ENCODE measurements at places on chromosomes 11 and 22.

GRCh38 chr11:34633990-34634693, 13.2 kb downstream of the EHF start:
- DNase-seq = peak; percentile 76

- DNase-seq = no peak
These were observed 91.1 kb upstream of the SORL1-AS1 start for GRCh38 chr11:121543836-121544380.

DNA sequence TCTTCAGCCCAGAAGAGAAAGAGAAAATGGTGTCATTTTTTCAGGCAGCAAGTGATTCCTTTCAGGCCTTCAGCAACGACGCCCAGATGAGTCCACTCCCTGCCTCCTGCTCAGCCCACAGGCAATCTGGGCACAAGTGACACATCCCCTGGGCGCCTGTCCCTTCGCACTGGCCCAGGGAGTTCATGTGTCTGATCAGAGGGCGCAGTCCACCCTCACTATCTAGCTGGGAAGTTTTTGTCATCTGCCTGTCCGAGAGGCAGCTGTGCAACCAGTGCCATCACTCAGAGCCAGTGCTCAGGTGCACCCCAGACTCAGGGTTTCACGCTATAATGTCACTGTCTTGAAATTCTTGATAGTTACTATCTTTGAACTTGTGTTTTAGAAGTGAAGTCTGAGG, 1.4 kb upstream of the KCNQ1OT1 start:
- no peak for DNase-seq

DNA sequence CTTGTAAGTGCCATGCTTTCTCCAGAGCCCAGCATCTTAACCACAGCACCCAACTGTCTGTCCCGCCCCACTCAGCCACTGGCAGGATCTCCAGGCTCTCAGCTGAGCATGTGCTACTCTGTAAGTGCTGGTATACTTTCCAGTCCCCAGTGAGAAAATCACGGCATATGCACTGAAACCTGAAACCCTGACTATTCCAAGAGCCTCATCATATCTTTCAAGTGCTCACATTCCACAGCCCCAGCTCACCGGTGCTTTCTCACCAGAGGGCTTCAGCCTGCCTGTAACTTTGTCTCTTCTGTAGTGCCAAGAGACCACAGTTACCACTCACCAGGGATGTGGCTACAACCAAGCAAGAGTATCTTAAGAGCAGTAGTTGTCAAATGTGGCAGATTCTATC, 24.4 kb upstream of the PAMR1 start:
- no peak for DNase-seq

DNA sequence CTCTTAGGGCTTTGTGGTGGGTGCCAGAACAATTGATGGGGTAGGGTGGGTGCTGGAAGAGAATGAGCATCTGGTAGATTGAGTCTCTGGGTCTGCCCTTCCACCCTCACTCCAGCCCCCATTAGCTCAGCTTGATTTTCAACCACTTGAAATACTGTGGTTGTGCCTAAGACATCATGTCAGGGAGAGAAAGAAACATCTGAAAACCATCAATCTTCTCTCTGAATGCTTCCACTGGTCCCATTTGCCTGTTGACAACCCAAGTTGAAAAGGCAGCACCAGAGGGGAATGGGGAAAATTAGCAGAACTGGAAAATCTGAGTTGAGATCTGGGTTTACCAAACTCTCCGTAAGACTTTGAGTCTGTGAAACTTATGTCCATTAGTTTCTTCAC, 26.1 kb downstream of the CD44 start:
- no peak for DNase-seq

GRCh38 chr11:27161071-27161470, 120.5 kb downstream of the BBOX1 start:
- DNase-seq = no peak

- DNase-seq = no peak
These were observed 32.2 kb upstream of the TEAD1 start for GRCh38 chr11:12642040-12642439.

- no peak for DNase-seq
These were observed 6.6 kb upstream of the OR4B1 start for GRCh38 chr11:48210052-48210451.

- DNase-seq = no peak
These were observed 297.6 kb downstream of the KIRREL3 start for GRCh38 chr11:126702987-126703386.

DNA sequence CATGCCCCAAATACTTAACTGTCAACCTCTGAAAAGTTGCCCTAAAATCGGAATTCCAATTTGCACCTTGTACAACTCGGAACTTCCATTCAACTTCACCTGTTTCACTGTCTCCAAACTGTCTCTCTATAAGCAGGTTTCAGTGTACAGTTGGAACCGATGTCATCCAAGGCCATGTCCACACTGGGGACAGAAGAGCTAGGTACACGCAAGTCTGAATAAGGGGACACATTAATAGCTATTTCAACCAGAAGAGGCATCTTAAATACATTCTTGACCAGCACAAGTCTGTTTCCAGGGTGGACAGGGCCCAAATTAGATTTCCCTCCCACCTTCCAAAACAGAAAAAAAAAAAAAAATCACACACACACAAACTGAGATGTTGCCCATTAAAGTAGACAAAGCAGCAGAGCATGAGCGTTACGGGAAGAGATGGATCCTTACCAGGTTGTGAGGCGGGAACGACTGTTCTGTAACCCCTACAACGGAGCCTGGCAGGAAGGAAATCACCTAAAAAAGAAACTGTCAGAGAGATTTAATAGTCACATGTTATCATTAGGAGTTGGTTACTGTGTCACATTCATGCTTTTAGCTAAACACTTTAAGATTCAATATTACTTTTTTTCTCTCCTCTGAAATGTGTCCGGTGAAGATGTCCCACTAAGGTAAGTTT, 1.7 kb downstream of the CREBZF start:
- no peak for DNase-seq

DNA sequence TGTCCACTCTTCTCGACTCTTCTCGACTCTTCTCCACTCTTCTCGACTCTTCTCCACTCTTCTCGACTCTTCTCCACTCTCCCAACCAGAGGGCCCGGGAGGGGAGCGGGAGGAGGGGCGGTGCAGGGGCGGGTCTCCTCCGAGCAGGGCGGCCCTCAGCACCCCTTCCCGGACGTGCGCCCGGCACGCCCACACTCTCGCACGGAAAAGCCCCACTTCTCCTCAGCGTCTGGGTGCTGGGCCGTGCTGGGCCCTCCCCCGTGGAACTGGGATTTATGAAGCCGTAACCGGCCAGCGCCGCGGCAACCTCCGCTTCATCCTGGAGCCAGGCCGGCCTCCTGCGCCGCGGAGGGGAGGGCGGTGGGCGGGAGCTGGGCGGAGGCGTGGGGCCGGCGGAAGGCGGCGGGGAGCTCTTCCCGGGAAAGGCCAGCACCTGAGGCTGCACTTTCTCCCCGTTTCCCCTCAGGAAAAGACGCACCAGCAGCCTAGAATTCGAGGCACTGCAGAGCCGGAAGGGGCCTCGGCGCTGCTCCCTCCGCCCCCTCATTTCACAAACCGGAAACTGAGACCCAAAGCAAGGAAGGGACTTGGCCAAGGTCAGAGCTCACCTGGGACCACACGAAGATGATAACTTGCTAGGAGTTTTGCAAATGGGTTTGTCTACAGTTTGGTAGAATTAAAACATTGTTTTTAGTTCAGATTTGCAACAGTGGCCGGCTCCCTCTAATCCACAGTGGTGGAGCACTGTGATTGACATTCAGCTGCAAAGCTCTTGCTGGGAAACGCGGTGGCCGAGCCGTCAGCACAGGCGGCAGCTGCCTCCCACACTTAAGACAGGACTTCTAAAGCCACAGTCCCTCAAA, 31.6 kb upstream of the JAM3 start:
- DNase-seq = no peak

DNA sequence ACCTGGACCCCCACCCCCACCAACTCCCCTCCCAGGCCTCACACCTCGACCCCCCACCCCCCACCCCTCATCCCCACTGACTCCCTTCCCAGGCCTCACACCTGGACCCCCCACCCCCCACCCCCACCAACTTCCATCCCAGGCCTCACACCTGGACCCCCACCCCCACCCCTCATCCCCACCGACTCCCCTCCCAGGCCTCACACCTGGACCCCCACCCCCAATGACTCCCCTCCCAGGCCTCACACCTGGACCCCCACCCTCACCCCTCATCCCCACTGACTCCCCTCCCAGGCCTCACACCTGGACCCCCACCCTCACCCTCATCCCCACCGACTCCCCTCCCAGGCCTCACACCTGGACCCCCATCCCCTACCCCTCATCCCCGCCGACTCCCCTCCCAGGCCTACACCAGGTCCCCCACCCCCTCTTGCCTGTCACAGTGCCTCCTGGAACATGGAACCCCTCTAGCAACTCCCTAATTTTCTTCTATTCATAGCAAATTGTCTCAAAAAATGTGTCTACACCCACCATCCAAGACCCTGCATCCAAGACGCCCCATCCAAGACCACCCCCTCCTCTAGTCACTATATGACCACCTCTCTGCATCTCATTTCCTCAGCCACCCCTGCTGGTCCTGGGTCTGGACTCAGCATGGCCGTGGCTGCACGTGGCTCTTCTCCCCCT, 36.9 kb upstream of the BRSK2 start:
- DNase-seq = no peak

DNA sequence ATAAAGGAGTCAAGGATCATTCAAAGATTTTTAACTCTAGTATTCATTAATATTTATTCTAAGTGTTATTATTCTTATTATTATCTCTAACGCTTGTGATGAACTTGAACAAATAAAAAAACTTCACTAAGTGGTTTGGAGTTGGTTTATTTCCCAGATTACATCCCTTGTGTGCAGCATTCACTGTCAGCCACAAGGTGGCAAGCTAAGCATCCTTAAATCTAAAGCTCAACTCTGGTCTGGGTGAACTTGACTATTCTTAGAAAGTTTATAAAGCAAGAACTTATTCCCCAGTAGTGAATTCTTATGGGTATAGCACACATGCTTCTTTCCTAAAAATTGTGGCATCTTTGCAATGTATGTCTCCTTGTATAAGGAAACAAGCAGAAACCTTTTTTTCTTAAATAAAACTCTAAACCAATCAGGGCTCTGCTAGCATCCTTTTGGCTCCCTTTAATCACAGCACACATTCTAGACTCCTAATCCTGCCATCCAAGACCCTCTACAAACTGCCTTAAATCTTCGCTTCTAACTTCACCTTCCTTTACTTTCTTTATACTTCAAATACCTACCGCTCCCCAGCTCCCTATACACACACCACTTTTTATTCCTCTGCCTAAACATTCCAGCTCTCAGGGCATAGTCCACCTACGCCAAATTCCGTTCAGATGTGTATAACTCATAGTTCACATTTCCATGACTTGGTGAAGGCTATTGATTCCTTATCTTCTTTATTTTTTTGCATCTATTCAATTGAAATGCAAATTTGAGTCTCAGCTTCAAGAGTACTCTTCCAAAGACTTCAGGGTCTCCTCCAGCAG, 1068.8 kb downstream of the DLG2 start:
- peak; percentile 42 for DNase-seq

- no peak for DNase-seq
These were observed 21.4 kb downstream of the CD6 start for GRCh38 chr11:60992842-60993409.

GRCh38 chr11:65429724-65430405, 7.3 kb downstream of the NEAT1 start:
- DNase-seq = peak; percentile 71

GRCh38 chr22:17945888-17946648, 78.3 kb downstream of the MICAL3 start:
- DNase-seq = no peak

DNA sequence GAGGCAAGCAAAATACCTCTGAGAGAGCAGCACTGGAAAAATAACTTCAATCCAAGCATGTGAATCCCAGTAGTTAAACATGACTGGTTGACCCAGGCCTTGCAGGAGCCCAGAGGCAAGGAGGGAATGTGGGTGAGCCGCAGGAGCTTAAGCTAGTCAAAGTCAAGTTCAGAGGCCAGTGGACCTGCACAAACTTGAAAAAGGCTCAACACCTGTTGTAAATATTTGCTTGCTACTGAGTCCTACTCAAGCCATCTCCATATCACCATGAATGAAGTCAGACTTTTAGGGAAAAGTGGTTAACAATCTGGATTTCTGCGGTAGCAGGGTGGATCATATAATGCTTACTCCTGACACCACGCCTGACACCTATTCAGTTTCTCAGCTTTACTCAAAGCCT, 4.8 kb upstream of the CAT start:
- no peak for DNase-seq

DNA sequence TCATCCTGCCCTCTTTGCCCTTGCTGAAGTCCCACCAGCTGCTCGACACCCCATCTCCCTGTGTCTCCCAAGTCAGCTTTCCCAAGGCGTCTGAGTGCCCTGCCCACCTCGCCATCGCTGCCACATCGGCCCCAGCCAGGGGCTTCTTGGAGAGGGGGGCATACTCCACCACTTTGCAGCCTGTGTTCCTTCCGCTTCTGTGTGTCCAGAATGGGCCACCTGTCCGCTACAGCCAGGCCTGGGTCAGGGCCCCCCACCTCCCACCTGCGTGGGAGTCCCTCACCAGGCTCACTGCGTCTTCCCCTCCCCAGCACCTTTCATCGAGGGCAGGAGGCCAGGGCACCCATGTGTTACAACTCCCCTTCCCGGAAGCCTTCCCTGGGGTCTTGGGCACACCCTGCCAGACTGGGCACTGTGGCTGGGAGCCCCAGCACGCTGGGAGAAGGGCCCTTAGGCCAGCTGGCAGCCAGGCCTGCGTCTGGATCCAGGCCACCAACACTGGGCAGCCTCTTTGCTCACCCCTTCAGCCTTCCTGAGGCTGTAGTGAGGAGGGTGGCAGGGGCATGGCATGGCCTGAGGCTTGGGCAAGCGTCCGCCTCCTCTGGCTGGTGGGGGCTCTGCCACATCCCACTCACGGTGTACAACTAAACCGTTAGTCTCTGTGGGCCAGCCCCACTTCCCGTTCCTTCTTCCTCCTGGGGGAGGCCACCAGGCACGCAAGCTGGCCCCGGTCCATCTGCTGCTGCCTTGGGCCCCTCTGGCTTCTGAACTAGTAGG, 13.4 kb downstream of the CPT1A start:
- peak; percentile 84 for DNase-seq

DNA sequence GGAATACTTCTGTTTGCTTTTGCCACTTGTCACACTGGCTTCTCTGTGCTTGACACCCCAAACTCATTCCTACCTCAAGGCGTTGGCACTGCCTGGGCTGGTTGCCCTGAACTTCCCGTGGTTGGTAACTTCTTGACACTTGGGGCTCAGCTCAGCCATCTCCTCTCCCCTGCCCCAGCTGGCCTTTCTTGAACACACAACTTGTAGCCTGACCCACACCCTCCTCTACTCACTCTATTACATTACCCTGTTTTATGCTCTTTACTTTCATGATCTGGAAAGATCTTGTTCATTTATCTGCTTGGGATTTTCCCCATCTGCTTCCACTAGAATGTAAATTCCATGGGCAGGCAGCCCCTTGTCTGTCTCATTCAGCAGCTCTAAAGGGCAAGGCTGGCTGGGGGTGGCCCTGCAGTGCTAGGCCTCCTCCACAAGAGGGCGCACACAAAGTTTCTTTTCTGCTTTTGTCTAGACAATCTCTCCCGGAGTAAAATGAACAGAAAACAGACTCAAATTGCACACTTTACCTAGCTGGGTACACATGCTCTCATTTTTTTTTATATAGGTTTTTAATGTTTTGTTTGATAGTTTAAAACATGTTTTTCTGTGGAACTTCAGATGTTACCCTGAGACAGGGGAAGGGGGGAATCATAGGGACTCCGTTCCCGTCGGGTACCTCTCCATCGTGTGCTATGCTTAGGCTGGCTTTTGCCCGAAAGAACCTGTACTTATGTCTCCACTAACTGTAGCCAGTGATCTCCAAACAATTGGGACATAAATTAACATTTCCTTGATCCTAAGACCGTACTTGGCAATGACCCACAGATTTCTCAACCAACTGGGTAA, 16.4 kb upstream of the MRGPRX2 start:
- DNase-seq = peak; percentile 35

GRCh38 chr11:36408498-36409136, 101.5 kb downstream of the TRAF6 start:
- no peak for DNase-seq

GRCh38 chr22:30161051-30161469, 80.8 kb downstream of the HORMAD2 start:
- no peak for DNase-seq

Measured in AML-193 (cell line).